Sigmoid colon (tissue), 7 donors: ENCODE measurements at places on chromosomes 4 and X.
A peak's percentile ranks its signal among the peaks of the same experiment; 100 is the strongest.

GRCh38 chr4:1200425-1201035, 28.1 kb upstream of the SPON2 start:
- DNase-seq = peak; percentile 96

- DNase-seq = peak; percentile 90
Measured at GRCh38 chr4:186725469-186726425, 2.1 kb upstream of the FAT1 start.

- DNase-seq = no peak
Measured at GRCh38 chr4:167274351-167274750, 40.1 kb upstream of the SPOCK3 start.

DNA sequence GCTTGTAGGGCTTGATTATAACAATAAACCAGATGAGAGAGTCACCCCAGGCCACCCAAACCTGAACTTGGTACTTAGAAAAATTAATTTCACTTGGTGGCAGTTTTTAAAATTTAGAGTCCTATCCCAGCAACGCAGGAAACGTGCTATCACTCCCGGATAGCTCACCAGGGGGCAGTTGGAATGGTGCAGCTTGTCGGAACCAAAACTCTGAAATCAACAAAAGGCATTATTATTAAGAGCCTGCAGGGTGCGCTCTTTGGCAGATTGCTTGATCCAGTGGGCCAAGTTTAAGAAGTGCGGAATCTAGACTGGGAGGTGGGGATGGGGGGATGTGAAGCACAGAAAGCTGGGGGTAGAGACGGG, 2.4 kb downstream of the FRAS1 start:
- DNase-seq = peak; percentile 70

DNA sequence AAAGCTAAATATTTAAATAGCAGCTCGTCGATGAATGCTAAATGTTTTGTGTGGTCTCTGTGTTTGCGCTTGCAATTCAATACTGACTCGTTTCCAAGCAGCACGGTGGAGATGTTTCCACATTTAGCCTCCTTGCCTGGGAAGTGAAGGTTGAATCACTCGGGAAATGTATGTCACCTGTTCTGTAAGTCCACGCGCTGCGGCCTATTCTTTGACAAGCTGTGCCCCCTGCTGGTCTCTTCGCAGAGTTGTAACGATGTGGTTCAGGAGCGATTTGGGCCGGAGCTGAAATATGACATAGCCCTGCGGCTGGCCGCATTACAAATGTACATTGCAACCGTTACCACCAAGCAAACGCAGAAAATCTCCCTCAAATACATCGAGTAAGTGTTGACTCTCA, 89.6 kb upstream of the PRPS2 start:
- DNase-seq = peak; percentile 73

GRCh38 chr4:105061731-105062130, 84.9 kb upstream of the TET2 start:
- DNase-seq = no peak

DNA sequence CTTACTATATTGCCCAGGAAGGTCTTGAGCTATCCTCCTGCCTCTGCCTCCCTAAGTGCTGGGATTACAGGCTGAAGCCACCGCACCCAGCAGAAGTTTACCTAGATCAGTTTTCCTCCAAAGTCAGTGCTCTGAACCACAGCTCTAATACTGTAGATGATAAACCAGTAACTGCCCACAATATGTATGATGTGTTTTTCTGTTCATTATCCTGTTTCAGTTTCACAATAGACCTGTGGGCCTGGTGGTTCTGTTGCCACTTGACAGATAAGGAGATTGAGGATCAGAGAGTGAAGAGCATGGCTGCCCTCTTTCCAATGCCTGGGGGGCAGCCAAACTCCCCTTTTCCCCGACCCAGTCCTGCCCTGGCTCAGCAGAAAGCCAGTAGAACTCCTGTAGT, 87.0 kb downstream of the EFNB1 start:
- DNase-seq = no peak

- no peak for DNase-seq
Measured at GRCh38 chr4:89077761-89078160, 20.8 kb upstream of the FAM13A start.

DNA sequence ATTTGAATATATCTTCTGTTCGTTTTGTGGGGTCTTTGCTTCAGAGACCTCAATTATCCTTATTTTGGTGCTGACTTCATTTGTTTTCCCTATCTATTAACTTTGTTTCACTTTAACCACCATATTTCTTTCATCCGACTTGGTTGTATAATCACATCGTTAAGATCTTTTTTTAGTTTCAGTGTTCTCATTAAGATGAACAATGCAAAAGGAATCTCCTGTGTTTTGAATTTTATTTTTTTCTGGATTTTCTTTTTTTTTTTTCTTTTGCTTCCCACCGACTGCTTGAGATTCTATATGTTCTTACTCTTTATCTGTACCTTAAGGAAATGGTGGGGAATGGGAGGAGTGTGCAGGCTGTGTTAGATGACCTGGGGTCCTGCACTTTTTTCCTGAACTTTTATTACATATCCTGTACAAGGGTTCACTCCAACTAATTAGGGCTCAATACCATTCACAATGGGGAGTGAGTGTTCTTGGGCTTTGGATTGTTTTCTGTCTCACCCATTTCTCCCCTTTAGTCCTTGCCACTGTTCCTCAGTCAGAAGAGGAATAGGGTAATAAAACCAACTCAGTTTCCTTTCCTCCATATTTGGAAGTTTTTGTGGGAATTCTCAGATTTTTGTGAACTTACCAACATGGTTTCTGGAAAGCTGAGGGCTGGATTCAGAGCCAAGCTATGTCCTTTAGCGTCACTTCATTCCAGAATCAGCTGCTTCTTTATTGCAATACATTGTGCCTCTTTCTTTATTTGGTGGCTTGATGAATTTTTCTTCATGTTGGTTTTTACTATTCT, 43.2 kb upstream of the BMPR1B start:
- no peak for DNase-seq

- DNase-seq = no peak
Measured at GRCh38 chr4:25580633-25581467, 74.8 kb upstream of the SLC34A2 start.

- DNase-seq = no peak
Measured at GRCh38 chrX:105331244-105331643, 110.8 kb upstream of the TEX13A start.

DNA sequence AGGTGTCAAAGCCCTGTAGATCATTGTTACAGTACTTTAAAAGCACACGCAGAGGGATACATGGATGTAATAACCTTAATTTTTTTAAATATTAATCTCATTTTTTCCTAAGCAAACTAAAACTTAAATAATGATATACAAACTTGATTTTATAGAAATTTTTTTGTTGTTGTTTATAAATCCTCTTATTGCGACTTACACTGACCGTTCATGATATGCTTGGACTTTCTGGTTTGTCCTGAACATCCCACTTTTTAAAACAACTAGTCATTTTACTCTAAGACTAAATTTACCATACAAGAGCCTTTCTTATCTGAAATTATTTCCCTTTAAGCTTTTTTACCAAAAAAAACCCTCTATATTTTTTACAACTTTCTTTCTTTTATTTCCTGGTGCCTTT, 2106.0 kb downstream of the PCDH7 start:
- DNase-seq = no peak
